ENCODE measurements at places on chromosomes 6 and 20.

GRCh38 chr6:17808609-17809008 is 101.9 kb upstream of the NUP153 start:
- no peak for DNase-seq

- peak; percentile 24 for DNase-seq
Measured at GRCh38 chr20:40962733-40963504, 65.7 kb upstream of the TOP1 start.

- DNase-seq, result no peak
Measured at GRCh38 chr6:12555267-12555666, 161.3 kb upstream of the PHACTR1 start.

DNA sequence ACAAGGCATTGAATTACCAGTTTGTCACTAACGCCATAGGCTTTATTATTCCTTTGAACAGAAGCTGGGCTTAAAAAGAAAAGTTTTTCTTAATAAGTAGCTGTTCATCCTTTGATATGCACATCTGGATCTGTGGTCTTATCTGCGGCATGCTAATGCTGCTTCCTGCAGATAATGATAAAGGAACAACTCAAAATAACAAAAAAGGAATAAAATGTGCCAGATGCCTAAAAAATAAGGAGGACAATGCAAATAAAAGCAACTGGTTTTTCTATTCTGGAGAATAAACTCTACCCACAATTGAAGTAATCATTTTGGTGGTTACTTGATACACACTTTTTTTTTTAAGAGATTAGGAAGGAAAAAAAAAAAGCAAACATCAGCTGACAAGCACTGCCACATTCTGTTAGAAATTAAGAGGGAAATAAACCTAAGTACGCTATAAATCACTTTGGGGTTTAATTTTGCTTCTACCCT is 156.8 kb upstream of the SALL4 start:
- DNase-seq, result no peak

- DNase-seq, result no peak
Measured at GRCh38 chr6:75748743-75749538, at the start of gene MYO6. MYO6 (plus strand) TSS chr6:75749239; CDS start chr6:75817548, 68,309 bp downstream.

GRCh38 chr6:138416206-138416605 is 12.2 kb downstream of the HEBP2 start:
- DNase-seq, result no peak

- DNase-seq, result no peak
Measured at GRCh38 chr20:53949319-53949839, 121.0 kb downstream of the BCAS1 start.

DNA sequence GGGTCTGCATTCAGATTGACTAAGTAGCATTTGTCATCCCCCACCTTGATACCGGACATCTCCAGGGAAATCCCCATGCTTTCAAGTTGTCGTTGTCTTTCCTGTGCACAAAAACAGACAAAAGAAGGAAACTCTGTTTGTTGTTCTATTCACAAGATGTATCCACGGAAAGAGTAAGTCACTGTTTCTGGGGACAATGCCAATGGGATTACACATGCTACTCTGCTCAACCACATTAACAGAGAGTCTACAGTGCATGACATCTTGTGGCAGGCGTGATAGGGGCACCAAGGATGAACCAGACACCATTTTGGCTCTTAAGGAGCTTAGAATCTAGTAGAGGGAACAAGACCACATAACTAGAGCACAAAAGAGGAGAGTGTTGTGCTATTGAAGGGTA is 124.4 kb upstream of the NUP153 start:
- no peak for DNase-seq

GRCh38 chr20:61044499-61044898 is 207.6 kb upstream of the CDH4 start:
- no peak for DNase-seq

DNA sequence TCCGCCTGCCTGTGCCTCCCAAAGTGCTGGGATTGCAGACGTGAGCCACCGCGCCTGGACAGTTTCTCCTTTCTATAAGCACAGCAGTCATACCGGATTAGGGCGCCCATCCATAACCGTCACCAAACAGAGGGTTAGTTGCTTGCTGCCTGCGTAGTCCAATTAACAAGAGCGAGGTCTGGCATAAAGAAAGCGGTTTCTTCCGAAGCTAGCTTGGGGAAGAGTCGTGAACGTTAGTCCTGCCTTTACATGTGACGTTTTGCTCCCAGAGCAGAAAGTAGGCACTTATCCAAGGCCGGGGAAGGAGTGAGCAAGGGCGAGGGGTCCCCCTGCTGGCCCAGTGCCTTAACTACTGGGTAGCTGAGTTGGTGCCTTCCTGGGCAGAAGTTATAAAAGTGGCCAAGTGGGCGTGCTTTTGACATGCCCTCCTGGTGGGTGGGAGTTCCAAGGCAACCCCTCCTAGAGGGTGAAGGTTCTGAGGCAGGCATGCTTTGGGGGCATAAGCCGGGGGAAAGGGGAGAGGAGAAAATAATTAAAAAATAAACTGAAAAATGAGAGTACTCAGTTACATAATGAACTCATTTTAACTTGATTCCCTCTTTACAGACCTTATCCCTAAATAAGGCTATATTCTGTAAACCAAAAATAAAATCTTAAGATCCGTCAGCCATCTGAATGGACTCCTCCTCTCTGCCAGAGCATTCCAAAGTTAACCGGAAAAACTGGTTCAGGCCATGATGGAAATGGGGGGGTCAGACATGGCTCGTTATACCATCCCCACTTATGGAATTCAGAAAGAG is 88.0 kb downstream of the FAM217A start:
- peak; percentile 7 for DNase-seq

- DNase-seq, result peak; percentile 10
Measured at GRCh38 chr20:10449270-10449669, 14.2 kb downstream of the SLX4IP start.

GRCh38 chr20:47359530-47360296 is 3.2 kb upstream of the ZMYND8 start:
- no peak for DNase-seq

DNA sequence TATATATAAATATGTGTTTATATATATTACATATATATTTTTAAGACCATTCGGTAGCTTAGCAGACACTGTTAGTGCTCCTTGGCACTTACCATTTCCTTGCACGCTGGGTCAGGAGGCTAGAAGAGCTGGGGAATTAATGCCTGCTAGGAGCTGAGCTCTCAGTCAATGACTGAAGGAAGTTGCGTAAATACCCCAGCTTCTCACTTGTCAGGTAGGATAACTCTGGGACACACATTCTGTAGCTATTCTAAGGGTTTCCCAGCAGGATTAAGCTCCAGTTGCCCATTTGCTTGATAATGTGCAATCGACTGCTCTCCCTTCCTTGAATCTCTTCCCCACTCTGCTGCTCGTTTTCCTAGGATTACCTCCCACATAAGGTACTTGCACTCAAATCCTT is 15.7 kb upstream of the DNAAF9 start:
- DNase-seq, result no peak

- no peak for DNase-seq
Measured at GRCh38 chr6:56663344-56663743, 20.7 kb upstream of the DST start.

DNA sequence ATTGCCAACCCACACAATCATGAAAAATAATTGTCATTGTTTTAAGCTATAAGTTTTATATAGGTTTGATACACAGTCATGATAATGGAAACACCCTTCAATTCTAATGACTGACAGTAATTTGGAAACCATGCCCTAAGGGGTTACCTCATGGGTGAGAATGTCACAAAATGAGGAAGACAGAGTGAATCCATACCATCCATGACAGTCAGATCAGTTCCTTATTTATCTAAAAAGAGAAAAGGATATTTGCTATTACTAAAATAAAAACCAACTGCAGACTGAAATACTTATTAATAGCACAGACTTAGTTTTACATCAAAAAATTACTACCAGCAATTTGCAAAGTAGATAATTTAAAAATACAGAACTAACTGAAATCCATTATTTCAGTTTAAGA is 437.8 kb downstream of the UTRN start:
- DNase-seq, result no peak

GRCh38 chr6:156729248-156729647 is 47.9 kb upstream of the ARID1B start:
- DNase-seq, result no peak

- no peak for DNase-seq
Measured at GRCh38 chr6:119347466-119348095, 2.0 kb downstream of the MAN1A1 start.

DNA sequence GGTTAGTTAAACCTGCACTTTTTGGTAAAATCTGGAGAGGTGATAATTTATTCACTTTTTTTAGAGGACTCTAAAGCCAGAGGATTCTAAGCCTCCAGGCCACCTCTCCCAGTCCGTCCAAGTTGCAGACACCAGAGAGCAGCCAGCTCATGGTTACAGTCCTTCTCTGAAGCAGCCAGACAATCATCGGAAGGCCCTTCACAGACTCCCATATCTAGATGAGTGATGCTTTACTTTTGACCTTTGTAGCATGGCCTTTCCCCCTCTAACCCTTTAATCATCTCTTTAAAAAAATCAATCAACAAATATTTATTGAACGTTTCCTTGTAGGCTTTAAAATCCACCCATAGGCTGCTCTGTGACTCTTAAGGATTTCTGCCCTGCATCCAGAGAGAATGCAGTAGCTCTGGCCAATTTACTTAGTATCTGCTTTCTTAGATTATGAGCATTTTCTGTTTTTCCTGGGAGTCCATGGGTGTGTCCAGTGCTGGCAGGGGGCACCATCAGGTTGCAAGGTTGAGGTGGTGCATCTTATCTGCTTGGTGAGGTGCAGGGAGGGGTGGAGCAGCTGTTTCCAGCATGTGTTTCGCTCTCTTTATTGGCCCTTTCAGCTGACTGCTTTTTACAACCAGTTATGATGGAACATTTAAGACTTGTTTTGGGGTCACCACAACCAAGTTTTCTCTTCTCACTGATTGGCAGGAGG is 58.6 kb downstream of the JARID2 start:
- DNase-seq, result no peak

DNA sequence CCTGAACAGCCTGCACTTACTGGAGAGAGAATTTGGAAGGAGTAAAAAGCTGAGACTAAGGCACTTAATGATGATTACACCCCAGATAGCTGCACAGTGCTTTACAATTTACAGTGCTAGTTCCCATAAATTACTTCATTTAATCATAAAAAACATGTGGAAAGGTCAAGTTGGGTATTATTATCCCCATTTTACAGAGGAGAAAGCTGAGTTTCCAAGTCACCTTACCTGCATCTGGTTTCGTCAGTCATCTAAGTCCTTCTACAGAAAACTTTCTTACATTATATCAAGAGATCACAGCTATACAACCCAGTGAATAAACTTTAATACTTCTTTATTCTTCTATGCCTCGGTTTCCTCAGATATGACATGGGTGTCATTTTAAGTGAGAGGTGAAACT is 3.3 kb downstream of the PTPRK start:
- no peak for DNase-seq

DNA sequence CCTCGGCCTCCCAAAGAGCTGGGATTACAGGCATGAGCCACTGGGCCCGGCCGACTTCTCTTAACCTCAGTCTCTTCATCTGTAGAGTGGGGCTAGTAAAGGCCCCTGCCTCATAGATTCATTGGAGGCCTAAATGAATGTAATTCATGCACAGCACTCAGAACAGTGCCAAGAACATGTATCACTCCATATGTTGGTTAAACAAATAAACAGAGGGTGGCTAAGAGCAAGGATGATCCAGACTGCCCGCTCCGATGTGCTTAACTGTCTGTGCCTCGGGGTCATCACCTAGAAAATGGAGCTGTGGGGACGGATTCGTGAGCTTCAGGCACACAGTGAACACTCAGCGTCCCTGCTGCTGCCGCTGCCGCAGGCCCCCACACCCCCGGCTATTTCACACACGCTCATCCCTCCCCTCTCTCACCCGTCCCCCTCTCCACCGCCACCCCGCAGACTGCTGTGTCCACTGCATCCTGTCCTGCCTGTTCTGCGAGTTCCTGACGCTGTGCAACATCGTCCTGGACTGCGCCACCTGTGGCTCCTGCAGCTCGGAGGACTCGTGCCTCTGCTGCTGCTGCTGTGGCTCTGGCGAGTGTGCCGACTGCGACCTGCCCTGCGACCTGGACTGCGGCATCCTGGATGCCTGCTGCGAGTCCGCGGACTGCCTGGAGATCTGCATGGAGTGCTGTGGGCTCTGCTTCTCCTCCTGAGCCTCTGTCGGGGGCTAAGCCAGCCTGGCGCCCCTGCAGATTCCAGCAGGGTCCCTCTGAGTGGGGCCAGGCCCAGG is 14.8 kb downstream of the MDFI start:
- DNase-seq, result no peak

DNA sequence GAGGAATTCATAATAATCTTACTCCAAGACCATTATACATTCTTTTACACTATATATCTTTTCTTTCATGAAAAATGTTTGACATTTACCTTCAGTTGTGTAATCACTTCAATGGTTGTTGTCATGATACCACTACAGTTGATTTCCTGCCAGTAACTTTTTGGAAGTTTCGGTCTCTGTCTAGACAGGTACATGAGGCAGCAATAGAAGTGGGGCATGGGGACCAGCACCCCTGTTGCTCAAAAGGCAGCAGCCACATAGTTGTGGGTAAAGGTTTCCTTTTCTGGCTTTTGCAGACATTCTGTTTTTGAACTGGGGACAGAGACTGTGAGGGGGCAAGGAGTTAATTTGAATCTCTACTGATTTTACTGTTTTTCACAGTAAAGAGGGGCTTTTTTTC is 14.1 kb downstream of the SAMD5 start:
- DNase-seq, result no peak

DNA sequence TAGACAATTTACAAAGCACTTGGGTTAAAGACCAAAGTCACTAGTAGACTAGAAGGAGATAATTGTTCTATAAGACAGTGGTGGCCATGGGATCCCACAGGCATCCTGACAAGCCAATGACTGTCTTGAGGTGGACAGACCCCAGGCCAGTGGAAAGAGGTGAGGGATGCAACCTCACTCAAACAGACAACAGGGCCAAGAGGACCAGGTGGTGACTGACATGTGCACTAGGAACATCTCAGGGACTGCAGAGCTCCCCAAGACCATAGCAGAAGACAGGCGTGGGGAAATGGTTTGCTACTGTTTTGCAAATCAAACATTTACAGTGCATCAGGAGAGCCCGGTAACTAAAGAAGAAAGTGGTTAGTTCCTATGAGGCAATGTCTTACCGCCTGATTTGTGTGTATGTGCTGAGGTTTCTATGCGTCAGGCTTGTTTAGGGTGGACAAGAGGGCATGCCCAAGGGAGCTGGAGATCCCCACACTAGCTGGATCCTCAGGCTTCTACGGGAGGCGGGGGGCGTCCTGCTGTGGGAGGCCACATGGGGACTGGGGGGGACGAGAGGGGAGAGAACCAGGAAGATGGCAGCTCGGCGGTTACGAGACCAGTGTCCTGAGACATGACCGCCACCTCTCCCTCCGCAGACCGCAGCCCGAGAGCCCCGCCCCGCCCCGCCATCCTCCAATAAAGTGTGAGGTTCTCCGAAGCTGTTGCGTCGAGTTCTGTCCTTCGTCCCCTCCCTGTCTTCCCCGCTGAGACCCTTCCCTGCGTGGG is 623 bp upstream of the MRPS26 start:
- DNase-seq, result peak; percentile 20

Data from NCI-H524 treated with DMSO at 0.1 percent for 48 hours (cell line).